ENCODE measurements at places on chromosomes 12 and 14. TPM values are rescaled to one million over a fixed set of nuclear protein-coding genes. Genes with fewer than 3 reads are reported as not detected.

Gene IRAK3
- 5.0 TPM for total RNA-seq

Gene IGF1
- total RNA-seq, result 10.9 TPM

Gene POLE2
- total RNA-seq, result 0.54 TPM

Gene SPRING1
- 9.4 TPM for total RNA-seq

Gene CRIP2
- 1,081 TPM for total RNA-seq

Gene NFATC4
- 28.4 TPM for total RNA-seq

Gene MYF5
- total RNA-seq, result not detected

Gene LRFN5
- 0.81 TPM for total RNA-seq
